ENCODE measurements at places on chromosomes 12 and 14. TPM values are rescaled to one million over a fixed set of nuclear protein-coding genes. Genes with fewer than 3 reads are reported as not detected.

- H3K27me3 ChIP-seq: no peaks in the 10 kb centered on the region
- peak overlapping the region; percentile 97 for H3K27ac ChIP-seq
- peaks cover 17% of the 10 kb centered on the region for H3K36me3 ChIP-seq
- H3K4me1 ChIP-seq: peaks cover 66% of the 10 kb centered on the region
- no peak for DNase-seq
- H3K4me3 ChIP-seq: peak overlapping the region; percentile 86
Observed at GRCh38 chr12:53201177-53201541, 5.9 kb downstream of the ITGB7 start.

IL23A gene
- 49.8 TPM for total RNA-seq

PPP1R12A gene
- total RNA-seq: 110 TPM

GRCh38 chr14:100221533-100222223 is 17.3 kb upstream of the YY1 start:
- no peak overlapping the region for H3K4me3 ChIP-seq
- no peaks in the 10 kb centered on the region for H3K36me3 ChIP-seq
- peaks cover 23% of the 10 kb centered on the region for H3K4me1 ChIP-seq

DNA sequence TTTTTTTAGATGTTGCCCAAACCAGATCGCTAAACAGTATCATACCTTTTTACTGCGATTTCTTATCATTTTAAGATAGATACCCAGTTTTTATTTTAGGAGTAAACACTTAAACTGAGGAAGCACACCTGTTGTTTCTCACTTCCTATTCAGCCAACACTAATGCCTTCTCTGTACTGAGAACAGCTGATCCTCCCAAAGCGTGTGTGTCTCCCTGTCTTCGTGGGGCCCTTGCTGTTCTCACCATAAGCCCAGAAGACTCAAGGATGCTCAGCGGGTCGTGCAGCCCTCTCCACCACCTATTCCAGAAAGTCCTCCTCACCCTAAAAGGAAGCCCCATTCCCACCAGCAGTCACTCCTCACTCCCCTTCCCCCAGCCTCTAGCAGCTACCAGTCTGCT is 14.8 kb downstream of the PPP2R5C start:
- no peak overlapping the region for H3K4me3 ChIP-seq
- peak overlapping the region; percentile 49 for H3K27ac ChIP-seq
- H3K4me1 ChIP-seq: peaks cover 39% of the 10 kb centered on the region
- DNase-seq: no peak
- peaks cover 8% of the 10 kb centered on the region for H3K36me3 ChIP-seq
